ENCODE measurements at places on chromosomes 2 and 18.

DNA sequence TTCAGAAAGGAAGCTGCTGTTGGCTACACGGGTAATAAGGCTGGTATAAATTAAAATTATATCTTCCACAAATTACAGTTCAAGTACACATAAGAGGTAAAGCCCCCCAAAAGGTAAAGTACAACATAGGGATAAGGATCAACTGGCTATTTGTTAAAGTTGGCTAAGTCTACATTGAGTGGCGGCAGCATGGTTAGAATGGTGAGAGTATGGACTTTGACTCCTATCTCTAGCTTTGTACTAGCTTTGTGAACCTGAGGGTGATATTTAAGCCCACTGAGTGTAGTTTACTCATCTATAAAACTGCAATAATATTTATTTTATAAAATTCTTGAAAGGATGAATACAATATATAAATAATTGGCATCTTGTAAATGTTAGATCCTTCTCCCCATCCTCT is 542.8 kb downstream of the DSC3 start:
- no peak for DNase-seq

DNA sequence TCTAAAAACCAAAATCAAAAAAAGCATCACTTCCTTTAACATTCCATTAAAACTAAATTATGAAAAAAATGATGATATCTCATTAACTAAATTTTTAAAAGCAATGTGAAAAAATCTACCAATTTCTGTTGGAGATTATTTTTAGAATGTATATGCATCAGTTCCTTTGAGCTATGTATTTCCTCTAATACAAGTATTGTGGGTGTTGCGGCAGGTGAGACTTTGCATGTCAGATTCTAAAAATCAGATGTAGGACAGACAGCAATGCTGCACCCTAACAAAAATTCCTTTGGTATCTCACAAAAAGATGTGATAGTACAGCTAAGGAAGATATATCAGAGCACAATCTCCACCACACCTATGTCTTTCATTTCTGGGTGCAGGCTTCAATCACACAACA is 6.8 kb downstream of the MBD2 start:
- DNase-seq, result no peak

GRCh38 chr2:106833256-106833655 is 52.7 kb downstream of the ST6GAL2 start:
- DNase-seq, result no peak

DNA sequence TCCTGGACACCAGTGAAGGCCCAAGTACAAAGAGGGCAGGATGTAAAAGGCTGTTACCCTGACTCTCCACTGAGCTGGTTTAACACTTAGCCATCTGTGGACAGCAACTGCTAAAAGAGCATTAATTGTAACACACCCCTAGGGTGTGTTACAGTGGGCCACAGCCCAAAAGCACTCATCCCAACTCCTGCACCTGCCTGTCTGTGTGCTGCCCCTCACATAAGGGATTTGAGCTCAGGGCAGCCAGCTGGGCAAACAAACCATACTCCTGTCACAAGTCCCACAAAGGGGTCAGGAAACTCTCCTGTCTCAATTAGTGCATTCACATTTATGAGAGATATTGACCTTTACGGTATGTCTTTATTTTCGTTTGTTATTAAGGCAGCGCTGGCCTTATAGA is 833.1 kb upstream of the NXPH2 start:
- DNase-seq, result no peak
